ENCODE measurements at places on chromosomes 12 and 14.

- DNase-seq, result no peak
Measured at GRCh38 chr12:74285773-74286172, 251.9 kb upstream of the ATXN7L3B start.

DNA sequence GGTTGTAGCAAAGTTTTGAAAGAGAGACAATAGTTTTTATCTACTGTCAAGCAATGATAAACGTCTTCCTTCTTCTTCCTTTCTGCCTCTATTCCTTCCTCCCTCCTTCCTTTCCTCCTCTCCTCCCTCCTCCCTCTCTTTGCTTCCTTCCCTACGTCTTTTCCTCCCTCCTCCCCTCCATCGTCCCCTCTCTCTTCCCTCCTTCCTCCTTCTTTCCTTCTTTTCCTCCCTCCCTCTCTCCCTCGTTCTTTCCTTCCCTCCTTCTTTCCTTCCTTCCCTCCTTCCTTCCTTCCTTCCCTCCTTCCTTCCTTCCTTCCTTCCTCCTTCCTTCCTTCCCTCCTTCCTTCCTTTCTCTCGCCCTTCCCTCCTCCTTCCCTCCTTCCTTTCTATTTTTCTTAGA, 82.8 kb upstream of the KCNA1 start:
- no peak for DNase-seq

DNA sequence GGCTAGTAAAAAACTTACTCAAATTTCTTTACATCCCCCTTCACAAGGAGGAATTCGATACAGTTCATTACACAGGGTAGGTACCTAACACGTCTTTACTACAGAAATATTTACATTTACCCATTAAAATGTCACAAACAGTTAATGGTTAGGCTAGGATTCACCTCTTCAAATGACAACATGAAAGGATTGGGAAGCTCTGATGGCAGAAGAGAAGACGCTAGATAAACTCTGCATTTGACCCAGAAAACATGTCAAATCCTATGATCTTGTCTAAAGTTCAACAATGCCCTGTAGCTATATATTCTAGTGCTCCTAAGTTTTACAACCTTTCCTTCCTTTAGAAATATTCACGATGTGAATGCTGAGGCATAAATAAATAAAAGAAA, 64.8 kb downstream of the DENND5B start:
- DNase-seq, result no peak

- DNase-seq, result peak; percentile 22
Measured at GRCh38 chr12:131950182-131950913, 606 bp downstream of the EP400 start.

GRCh38 chr14:64760916-64761315, 56.7 kb downstream of the PLEKHG3 start:
- DNase-seq, result no peak

DNA sequence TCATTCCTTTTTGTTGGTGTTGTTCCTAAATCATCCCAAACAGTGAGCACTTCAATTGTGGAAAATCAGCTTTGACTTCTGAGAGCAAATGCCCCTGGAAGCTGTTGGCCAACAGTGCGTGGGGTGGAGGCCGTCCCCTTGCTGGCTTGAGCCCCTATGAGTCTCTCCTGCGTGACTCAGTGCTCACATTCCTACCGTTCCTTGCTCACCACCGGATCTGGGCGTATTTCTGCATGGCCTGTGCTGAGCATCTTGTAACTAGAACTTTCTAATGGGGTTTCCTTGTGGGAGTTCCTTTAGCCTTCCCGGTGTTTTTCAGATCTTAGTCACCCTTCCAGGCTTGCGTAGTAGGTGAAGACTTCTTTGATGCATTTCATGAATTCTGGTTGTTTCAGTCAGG, 14.7 kb downstream of the SERPINA1 start:
- DNase-seq, result no peak

- no peak for DNase-seq
Measured at GRCh38 chr12:81078469-81079196, 754 bp downstream of the ACSS3 start.

DNA sequence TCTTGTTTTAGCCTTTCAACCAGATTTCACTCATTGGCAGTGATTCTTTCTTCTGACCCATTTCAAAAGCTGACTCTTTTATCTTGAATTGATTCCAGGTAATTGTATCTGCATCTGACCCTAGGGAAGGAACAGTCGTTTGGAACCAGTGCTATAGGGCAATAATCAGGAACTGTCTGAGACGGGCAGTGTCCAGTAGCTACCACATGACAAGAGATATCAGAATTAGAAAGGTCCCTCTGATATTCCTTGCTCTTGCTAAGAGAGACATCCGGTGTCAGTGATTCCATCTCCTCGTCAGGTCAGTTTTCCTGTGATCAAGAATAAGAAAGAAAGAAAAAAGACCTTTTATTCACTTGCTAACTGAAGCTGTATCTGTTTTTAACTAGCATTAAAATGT, 47.8 kb upstream of the PDE3A start:
- DNase-seq, result no peak

DNA sequence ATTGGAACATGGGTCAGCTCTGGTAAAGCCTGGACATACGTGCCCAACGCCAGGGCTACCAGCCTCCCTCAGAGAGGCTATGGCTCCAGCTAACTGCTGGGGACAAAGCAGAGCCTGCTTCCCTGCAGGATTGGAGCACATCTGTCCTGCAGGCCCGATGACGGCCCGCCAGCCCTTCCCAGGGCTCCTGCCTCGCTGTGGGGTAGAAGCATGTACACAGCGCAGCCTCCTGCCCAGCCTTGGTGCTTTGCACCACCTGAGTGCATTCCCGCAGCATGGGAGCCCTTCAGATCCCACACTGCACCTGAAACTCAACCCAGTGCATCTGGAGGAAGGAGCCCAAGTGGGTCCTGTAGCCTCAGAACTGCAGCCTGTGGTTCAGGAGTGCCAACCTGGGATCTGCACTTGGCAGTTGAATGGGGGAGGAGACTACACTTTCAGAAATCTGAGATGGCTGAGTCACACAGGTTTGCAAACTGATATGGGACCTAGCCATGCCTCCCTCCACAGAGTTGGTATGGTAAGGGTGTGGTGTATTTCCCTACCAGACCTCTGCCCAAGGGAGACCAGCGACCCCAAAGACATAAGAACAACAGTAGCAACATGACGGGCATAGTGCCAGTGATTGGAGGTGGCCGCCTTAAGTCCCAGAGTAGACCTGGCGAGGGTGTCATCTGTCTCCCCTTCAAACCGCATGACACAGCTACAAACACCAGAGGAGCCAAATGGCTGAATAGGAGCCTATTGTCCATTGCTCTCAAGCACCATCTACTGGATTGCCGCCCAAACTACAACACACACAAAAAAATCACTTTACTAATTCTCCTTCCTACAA, 273.9 kb upstream of the MIS18BP1 start:
- DNase-seq, result no peak

GRCh38 chr14:105207460-105207901, 26.4 kb upstream of the NUDT14 start:
- DNase-seq, result no peak

- no peak for DNase-seq
Measured at GRCh38 chr14:43200519-43200918, 1306.6 kb downstream of the FSCB start.

DNA sequence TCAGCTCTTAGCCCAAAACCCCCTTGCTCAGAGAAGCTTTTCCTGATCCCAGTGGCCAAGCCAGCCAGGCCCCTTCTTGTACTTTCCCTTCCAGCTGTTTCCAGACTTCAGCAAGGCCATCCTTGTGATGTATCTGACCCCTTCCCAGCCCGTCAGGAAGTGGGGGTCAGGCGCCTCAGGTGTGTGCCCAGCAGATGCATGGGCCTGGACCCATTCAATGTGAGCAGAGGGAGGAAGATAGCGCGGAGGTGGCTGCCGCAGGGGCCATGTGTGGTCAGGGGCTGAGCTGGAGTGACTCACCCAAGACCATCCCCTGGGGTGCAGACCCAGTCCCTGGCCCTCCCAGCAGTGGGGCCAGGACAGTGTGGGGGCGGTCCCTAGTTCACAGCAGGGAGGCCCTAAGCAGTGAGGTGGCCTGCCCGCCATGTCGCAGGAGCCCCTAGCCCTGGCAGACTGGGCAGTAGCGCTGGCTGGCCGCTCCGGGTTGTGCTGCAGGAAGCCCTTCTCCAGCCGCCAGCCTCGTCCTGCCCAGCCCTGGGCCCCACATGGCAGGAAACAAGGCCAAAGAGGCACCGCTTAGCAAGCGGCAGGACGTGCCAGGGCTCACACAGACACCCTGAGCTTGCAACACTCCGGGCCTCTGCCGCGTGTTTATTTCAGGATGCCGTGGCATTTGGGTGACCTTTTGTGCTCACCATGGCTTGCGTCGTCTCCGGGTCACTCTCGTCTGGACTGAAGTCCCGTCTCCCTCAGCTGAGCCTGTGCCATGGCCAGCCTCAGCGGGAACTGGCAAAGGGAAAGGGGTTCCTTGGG, 12.0 kb downstream of the ADSS1 start:
- no peak for DNase-seq

GRCh38 chr14:24700511-24700910, 66.5 kb upstream of the GZMB start:
- no peak for DNase-seq

DNA sequence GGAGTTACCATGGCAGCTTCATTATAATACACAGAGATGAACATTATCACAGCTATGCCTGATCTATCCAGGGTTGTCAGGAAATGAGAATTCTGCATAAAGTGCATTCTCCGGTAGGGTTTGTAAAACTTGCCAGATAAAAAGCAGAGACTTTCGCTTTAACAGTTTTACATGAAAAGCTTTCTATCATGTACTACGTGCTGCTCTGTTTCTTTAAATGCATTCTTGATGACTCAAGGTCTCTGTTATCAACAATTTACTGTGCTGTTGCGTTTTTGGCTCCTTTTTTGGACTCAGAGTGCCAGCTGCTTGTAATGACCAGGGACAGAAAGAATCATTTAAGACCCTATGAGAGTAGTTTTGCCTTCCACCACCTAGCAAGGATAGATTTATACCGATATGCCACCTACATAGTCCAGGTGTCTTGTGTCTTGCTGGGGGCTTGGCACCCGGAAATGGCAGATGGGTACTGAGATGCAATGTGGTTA, 371.2 kb downstream of the BTG1 start:
- DNase-seq, result no peak

DNA sequence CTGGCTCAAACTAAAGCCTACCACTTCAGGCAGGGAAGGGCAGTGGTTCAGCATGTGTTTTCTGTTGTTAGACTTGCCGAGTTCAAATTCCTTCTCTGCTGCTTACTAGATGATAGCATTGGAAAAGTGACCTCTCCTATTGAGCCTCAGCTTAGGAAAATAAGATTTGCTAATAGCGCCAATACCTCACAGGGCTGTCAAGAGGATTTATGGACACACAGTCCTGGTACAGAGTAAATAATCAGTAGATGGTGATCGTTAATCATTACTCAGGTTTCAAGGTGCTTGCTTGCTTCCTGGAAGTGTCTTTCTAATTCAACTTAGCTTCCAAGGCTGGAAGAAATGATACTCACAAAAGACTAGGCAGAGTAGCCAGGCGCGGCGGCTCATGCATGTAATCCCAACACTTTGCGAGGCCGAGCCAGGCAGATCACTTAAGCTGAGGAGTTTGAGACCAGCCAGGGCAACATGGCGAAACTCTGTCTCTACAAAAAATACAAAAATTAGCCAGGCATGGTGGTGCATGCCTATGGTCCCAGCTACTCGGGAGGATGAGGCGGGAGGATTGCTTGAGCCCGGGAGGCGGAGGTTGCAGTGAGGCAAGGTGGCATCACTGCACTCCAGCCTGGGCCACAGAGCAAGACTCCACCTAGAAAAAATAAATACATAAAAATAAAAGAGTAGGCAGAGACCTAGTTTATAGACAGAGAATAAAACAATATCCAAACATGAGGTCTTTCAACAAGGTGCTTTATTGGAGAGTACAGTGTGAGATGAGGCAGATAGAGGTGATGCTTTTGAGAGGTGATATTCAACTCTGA, 6.0 kb downstream of the PLA2G1B start:
- no peak for DNase-seq

GRCh38 chr14:46887144-46887543, 235.6 kb upstream of the RPL10L start:
- DNase-seq, result no peak

DNA sequence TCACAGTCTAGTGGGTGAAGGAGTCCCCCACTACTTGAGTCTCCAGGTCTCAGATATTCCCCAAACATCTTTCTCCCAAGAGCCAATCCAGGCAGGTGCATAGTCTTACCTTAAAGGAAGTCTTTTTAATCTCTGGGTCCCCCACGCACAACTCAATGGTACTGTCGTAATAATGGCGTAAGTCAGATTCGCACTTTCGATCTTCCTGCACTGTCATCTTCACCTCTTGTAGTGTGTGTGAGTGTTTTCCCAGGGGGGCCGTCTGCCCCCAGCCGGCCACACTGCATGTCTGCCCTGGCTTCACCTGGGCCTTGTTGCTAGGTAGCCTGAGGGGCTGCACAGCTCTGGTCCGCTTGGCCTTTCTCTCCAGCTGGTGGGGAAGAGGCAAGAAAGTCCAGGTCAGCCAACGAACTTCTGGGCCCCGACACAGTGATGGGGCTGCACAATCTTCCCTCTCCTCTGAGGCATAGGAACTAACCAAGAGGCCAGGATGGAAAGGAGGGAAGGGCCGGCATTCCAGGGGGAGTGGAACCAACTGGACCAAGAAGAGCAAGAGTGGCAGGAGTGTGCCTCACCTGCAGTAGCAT, 2.1 kb downstream of the GZMB start:
- no peak for DNase-seq

Measured in T-cell (primary cell).